ENCODE measurements at places on chromosomes 7 and 10.

DNA sequence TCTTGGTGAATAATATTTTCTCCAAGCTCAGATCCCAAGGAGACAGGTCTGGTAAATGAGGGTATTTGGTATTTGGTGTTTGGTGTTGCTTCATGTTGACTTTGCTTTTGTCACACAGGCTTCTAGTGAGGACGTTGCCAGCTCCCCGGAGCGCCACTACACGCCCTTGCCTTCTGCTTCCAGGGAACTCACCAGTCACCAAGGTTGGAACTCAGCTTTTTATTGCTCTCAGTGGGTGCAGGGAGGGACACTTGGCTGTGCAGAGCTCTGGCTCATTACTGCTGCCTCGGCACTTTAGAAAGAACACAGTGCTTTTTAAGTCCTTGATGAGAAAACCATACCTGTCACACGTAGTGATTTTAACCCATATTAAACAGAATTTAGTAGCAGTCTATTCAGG lies 892.9 kb downstream of the LRMDA start:
- peak; percentile 11 for DNase-seq

GRCh38 chr10:95877881-95878280 lies 29.9 kb upstream of the CC2D2B start:
- no peak for DNase-seq

GRCh38 chr7:157627646-157628045 lies 290.8 kb downstream of the DNAJB6 start:
- no peak for DNase-seq

DNA sequence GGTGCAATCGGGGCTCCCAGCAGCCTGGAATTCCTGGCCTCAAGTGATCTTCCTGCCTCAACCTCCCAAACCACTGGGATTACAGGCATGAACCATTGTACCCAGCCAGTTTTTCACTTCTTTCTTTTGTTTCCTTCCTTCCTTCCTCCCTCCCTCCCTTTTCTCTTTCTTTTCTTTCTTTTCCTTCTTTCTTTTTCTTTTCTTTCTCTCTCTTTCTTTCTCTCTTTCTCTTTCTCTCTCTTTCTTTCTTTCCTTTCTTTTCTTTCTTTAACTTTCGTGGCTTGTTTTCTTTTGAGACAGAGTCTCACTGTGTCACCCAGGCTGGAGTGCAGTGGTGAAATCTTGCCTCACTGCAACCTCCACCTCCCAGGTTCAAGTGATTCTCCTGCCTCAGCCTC lies 12.3 kb downstream of the ORAI2 start:
- no peak for DNase-seq

GRCh38 chr7:880450-880849 lies 4.1 kb downstream of the GET4 start:
- DNase-seq = no peak
